Stimulated activated CD4-positive, alpha-beta T cell treated with anti-CD3 and anti-CD28 coated beads, Interleukin-4, amount 100 ng/mL, for 48 hours (primary cell): ENCODE measurements at places on chromosomes 11 and 22.
A peak's percentile ranks its signal among the peaks of the same experiment; 100 is the strongest.

DNA sequence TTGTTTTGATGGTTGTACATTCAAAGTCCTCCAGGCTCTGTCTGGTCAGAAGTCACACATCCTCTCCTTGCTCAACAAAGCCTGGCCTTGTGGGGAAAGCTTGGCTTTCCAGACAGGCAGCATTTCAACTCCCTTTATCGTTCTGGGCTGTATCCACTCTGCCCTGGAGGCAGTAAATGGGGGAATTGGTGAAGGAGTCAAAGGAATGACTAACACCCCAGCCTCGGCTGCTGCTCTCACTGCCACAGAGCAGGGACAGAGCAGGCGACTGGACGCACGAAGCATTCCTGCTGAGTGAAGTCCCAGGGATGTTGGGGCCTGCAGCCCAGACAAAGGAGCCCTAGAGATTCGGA, 52.8 kb downstream of the WNT11 start:
- DNase-seq, result no peak

DNA sequence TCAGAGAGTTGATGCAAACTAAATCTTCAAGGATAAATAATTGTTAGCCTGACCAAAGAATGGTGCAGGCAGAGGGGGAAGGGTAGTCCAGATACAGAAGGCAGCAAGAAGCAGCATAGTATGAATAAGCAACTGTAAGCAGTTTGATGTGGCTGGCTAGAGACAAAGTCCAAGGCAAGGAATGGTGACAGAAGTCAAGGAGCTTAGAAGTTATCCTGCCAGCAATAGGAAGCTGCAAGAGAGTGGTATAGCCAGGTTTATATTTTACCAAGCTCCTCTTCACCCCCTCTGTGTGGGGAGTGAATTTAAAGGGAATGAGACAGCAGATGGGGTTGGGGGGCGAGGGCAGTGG, 14.7 kb downstream of the TRIM3 start:
- DNase-seq, result no peak

GRCh38 chr22:29679316-29679715, 40.5 kb upstream of the CABP7 start:
- DNase-seq, result no peak

DNA sequence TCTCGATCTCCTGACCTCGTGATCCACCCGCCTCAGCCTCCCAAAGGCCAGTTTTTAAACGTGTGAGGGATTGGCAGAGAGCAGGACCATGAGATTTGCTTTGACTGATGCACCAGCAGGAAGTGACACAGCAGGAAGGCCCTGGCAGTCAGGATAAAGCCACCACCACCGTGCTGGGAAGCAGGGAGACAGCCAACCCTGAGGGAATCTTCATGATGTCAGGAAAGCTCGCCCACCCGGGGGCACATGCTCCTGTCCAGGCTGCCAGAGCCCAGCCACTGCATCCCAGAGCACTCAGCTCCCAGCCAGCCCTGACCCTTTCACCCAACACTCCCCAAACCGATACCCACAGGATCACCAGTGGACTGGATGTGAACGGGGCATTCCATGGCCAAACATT, 6.1 kb downstream of the TUBGCP6 start:
- DNase-seq, result no peak

DNA sequence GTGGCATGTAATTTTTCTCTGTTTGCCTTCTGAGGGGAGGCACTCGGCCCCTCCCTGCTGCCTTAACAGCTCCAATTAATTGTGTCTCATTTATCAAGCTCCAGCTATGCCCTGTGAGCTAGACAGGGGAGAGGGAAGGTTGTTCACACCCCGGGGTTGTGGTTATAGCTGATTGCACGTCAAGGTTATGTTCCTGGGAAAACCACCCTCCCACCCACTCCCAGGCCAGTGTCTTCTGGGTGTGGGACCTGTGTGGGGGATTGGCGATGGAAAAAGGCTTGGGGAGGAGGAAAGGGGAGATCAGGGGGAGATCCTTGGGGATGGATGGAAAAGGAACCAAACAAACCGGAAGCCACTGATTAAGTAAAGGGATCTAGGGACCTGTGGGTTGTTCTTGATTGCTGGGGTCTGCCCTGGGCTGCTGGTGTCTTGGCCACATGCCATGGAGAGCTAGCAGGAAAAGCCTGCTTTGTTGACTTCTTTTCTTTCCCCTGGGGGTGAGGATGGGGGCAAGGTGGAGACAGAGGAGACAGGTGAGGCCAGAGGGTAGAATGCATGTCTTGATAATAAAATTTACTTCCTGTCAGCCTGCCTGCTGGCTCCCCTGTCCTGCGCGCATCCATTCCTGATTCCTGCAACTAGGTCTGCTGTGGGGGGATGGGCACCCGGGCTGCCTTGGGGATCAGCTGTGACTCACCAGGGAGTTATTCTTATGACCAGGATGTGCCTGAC, 13.5 kb upstream of the SORL1-AS1 start:
- peak; percentile 58 for DNase-seq

DNA sequence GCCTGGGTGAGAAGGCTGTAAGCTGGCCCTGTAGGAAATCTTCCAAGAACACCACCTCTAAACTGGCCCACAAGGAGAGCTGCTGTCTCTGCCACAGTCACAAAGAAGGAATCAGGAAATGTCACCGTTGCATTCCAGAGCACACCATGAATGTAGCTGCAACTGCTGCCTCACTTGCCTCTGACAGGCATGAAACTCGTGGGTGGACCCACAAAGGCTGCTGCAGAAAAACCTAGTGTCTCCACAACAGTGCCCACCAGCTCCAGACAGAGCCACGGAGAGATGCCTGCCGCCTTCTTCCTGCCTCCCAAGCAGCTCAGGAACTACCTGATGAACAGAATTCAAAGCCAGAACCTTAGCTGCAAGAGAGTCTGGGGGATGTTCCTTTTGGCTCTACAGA, 10.5 kb downstream of the DNAJB13 start:
- no peak for DNase-seq

DNA sequence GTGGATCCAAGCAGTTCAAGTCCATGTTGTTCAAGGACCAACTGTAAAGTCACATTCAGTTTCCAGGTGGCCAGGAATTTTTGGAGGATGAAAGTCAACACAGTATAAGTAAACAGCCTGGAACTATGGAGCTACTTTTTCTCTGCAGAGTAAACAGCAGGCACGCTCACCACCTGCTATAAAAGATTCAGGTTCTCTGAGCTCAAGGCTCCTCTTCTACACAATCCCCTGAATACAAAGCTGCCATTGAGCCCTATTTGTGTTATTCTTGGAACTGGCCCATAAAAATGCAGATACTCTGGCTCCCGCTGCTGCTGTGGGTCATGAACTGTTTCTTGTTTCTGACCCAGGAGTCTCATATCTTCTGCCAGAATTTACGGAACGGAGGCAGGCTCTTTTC, 56.9 kb upstream of the PRR5 start:
- DNase-seq, result no peak

- DNase-seq, result no peak
Measured at GRCh38 chr11:65114538-65115171, 2.8 kb downstream of the ZNHIT2 start.

DNA sequence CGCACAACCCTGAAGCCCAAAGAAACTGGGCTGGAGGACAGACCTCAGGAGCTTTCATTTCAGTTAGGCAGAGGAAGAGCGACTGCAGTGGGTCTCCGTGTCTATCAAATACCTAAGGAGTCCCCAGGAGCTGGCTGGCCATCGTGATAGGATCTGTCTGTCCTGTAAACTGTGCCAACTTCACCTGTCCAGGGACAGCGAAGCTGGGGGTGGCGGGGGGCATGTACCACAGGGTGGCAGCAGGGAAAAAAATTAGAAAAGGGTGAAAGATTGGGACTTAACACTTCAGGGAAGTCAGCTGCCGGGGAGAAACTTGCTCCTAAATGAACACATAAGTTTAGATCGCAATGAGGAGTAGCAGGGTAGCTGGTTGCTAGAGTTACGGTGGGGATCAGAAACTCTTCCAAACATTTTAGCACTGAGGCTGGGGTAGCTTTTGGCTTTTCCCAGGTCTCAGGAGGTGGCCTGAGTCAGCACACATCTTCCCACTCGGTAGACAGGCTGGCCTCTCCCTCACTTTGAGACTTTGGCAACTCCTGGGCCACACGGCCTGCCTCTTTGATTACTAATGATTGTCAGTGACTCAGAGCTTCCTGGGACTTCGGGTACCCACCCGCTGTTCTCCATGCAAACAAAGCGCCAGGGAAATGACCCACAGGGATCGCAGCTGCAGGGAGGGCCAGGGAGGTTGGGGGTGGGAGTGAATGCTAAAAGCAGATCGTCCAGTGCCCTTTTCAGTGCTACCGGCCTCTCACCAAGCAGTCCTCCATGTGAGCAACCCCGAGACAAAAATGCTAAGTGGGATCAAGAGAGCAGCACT, 2.9 kb upstream of the MTFP1 start:
- no peak for DNase-seq

GRCh38 chr11:64316672-64317324, 561 bp downstream of the TRMT112 start:
- DNase-seq, result peak; percentile 25

GRCh38 chr11:110886288-110886970, 174.2 kb upstream of the ARHGAP20 start:
- no peak for DNase-seq

DNA sequence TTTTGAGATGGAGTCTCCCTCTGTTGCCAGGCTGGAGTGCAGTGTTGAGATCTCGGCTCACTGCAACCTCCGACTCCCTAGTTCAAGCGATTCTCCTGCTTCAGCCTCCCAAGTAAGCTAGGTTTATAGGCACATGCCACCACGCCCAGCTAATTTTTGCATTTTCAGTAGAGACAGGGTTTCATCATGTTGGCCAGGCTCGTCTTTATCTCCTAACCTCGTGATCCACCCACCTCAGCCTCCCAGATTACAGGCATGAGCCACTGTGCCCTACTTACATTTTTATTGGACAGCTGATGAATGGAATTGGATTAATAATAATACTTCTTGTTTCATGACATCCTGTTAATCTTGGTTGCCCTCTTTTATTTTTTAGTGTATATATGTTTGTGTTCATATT, 3.0 kb upstream of the MRGPRD start:
- DNase-seq, result no peak

GRCh38 chr11:17026487-17027082, 12.4 kb upstream of the PLEKHA7 start:
- DNase-seq, result no peak

DNA sequence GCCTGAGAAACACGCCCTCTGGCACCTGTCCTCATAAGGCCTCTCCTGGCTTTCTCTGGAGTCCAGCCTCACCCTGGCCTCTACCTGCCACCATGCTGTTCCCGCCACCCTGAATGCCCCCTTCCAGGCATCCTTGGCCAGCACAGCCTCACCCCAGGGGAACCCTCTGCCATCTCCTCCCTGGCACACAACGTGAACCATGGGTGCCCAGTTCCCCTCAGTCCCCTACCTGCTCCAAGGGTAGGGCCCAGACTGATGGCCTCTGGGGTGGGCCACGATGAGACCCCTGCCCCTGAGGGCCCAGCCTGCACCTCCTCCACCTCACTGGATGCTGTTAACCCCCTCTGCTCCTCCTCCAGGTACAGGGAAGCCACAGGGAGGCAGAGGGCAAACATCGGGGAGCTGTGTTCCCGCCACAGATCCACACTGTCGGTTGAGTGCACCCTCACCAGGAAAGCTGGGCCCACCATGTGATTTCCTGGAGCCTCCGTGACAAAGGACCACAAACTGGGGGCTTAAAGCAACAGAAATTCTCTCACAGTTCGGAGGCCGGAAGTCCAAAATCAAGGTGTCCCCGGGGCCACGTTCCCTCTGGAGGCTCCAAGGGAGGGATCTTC, 169.6 kb downstream of the BRD1 start:
- no peak for DNase-seq

GRCh38 chr22:48594757-48595510, 1232.7 kb downstream of the BRD1 start:
- no peak for DNase-seq

GRCh38 chr11:350723-351255, 18.5 kb upstream of the B4GALNT4 start:
- no peak for DNase-seq

DNA sequence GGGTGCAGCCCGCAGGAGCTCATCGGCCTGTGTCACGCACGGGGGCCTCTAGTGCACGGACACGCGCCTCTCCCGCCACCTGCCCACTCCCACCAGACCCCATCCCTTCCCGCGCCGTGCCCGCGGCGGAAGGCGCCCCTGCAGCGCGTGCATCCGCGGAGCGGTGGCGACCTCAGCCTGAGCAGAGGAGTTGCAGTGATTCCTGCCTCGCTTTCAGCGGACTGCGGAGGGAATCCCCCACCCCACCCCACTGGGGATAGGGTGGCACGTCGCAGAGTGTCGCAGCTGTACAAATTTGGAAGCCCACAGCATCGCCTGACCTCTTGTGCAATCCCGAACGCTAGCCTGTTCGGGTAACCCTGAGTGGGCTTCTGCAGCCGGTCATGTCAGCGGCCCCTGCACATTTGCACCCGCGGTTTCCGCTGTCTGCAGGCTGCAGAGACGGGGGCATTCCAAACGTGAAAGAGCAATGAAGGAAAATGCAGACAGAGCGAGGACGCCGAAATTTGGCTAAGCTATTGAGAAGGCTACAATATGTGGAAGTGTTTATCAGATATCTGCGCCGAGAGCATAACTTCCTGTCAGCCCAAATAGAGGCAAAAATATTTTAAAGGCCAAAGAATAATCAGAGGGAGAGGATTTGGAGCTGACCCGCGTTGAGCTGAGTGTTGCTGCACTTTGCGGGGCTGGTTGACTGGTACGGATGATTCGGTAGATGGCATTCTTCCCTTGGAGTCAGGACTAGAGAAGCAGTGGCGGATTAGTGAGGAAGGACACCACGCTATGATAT, 617 bp upstream of the ARHGAP20 start:
- no peak for DNase-seq

- no peak for DNase-seq
Measured at GRCh38 chr11:93519179-93519578, 24.0 kb downstream of the SMCO4 start.

GRCh38 chr11:18145025-18145424, 12.7 kb downstream of the MRGPRX3 start:
- DNase-seq, result no peak

DNA sequence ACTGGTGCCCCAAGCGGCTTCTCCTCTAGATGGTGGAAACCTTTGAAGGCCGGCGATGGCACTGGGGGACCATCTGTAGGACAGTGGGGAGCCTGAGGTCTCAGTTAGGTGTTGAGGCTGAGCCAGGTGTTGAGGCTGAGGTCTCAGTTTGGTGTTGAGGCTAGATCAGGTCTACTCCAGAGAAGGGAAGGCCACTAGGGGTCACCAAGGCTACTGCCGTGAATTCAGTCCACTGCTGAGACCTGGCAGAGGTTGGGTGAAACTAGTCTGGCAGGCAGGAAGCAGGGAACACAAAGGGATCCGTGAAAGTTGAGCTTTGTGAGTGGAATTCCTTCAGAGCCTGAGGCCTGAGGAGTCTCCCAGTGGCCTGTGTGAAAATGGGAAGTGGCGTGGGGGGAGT, 123.8 kb upstream of the FGF3 start:
- no peak for DNase-seq

GRCh38 chr11:17473071-17473744, 3.4 kb downstream of the ABCC8 start:
- DNase-seq, result no peak

DNA sequence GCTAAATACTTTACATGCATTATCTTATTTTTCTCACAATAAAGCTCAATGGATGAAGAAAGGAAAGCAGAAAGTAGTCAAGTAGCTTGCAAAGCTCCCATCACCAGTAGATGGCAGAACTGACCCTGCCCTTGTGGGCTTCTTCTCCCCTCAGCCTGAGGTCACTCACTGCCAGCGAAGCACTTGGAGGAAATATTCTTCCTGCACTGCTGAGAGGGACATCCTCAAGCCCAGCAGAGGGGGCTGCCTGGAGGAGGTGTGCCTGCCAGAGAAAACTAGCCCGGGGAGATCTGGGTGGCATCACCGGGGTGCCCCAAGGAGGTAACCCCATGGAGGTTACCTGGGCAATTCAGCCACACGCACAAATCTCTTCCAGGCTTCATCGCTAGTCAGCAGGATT, 6.6 kb downstream of the APOL4 start:
- no peak for DNase-seq
